NCI-H446 treated with DMSO at 0.1 percent for 48 hours (cell line): ENCODE measurements at places on chromosomes 1 and 21.

DNA sequence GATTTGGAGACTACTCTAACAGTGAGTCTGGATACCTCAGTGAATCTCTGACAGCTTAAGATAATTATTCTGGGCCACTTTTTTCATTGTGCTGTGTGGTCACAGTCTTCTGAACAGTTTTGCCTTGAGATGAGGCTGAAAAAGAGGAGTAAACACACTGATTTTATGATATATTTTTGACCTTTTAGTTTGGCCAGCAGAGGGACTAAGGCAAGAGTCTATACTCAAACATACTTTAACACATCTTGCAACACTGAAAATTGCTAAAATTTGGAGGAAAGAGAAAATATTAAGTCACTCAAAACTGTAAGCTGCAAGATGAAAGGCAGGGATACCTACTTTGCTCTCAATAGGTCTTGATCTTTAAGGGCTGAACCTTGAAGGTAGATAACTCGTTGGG lies 182.7 kb downstream of the KCNT2 start:
- DNase-seq: no peak

GRCh38 chr1:71399594-71399993 lies 318.8 kb upstream of the ZRANB2 start:
- no peak for DNase-seq

GRCh38 chr1:231750296-231750695 lies 123.7 kb downstream of the DISC1 start:
- no peak for DNase-seq

GRCh38 chr1:200228486-200228885 lies 181.3 kb downstream of the ZNF281 start:
- no peak for DNase-seq

GRCh38 chr21:28385845-28386244 lies 606.8 kb downstream of the LTN1 start:
- DNase-seq: no peak

GRCh38 chr1:79638382-79638781 lies 631.9 kb upstream of the ADGRL4 start:
- no peak for DNase-seq
